ENCODE measurements at places on chromosomes 2 and 18.

DNA sequence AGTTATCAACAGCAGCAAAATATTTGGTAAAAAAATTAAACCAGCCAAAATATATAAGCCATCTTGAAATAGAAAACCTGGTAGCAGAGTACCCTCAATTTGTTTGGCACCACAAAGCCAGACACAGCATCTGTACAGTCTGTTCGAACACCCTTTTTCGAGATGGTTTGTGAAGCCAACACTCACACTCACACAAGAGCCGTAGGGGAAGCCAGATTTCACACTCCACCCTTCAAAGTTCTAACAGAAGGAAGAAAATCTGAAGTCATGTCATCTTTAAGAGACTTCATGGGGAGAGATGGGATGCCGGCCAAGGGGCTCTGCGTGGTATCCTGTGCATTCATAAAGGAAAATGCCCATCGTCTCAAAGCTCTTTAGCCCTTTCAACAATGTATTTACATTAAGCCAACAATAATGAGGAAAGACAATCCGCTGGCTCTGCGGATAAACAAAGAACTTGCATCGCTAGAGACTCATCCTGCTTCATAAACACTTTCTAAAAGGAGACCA is 451.5 kb upstream of the CHST9 start:
- DNase-seq: no peak

- no peak for DNase-seq
Observed at GRCh38 chr2:44246840-44247369, 28.4 kb upstream of the SLC3A1 start.

- DNase-seq: no peak
Observed at GRCh38 chr2:5617796-5618195, 74.4 kb upstream of the SOX11 start.

DNA sequence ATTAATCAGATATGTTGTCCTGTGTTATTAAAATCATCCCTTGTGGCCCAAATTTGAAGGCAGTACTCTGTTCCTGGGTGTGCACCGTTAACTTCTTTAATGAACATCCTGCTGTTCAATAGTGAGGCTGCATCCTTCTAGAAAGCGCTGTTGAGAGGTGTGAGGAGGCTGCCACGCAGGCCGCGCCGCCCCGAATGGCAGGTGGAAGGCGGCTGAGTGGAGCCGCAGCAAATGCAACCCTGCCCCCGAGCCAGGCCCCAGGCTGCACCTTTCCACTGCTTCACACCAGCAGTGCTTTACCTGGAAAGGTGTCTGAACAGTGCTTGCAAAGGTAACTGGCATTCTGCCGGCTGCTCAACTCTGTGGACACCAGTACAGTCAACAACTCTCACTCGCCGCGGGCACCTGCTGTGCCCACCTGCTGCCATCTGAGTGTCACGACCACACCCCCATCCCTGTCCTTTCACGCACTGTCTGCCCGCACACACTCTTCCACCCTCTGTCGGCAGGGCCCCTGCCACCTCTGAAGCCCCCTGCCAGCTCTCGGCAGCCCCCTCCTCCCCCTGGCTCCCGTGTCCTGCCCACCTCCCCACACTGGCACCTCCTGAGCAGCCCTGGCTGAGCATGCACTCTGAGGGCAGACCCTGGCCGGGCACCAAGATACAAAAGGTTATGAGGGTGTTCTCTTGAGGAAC is 70.9 kb downstream of the ODC1 start:
- no peak for DNase-seq

DNA sequence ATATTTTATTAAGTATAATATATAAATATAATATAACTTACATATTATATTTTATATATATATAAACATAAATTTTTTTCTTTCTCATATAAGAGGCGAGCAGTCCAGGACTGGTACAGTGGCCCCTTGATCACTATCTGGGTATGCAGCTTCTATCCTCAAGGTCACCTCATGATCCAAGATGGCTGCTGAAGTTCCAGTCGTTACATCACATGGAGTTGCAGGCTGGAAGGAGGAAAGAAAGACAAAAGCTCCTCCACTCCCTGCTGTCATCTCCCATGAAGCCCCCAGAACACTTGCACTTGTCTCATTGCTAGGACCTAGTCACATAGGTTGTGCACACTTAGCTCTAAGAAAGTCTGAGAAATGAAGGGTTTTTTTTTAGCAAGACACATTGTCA is 145.1 kb upstream of the SLC1A4 start:
- no peak for DNase-seq

DNA sequence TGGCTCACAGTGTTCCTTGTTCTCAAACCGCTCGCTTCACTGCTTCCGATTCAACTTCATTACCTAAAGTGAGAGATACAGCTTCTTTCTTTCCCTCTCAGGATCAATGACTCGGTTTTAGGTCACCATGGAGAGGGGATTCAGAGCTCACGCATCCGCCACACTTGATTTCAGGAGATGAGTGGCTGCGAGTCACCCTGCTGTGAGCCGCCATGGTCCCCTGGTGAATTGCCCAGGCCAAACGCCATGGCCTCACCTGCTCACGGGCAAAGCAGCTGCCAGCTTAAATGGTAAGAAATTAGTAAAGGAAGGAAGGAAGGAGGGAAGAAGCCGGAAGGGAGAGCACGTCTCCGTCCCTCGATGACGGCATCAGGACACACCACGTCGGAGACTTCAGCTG is 60.5 kb downstream of the ADNP2 start:
- DNase-seq: no peak

DNA sequence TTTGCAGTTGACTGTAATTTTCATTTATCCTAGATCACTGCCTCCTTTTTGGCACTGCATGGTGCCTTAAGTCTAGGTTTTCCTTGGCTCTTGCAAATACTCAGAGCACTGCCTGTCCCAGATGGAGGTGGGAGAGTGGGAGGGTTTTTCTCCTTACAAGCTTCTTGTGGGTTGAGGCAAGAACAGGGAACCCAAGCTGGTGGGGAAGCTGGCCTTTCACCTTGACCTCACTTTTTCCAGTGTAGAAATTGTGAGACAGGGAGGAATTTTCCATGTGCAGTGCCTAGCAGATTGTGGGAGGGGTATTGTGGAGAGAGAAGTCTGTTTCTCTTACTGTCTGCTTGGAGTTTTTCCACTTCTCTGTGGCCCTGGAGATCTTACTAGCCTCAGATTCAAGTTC is 21.5 kb downstream of the GALNT1 start:
- DNase-seq: no peak

DNA sequence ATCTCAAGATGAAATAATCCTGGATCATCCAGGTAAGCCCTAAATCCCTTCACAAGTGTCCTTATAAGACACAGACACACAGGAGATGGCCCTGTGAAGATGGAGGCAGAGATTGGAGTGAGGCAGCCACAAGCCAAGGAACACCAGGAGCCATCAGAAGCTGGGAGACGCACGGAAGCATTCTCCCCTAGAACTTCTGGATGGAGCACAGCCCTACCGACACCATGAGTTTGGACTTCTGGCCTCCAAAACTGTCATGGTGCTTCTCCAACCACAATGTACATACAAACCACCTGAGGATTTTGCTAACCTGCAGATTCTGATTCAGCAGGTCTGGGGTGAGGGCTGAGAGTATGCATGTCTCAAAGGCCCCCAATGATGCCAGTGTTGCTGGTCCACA is 42.5 kb downstream of the ADD2 start:
- no peak for DNase-seq

GRCh38 chr2:120302301-120302700 is 43.6 kb upstream of the INHBB start:
- DNase-seq: no peak

DNA sequence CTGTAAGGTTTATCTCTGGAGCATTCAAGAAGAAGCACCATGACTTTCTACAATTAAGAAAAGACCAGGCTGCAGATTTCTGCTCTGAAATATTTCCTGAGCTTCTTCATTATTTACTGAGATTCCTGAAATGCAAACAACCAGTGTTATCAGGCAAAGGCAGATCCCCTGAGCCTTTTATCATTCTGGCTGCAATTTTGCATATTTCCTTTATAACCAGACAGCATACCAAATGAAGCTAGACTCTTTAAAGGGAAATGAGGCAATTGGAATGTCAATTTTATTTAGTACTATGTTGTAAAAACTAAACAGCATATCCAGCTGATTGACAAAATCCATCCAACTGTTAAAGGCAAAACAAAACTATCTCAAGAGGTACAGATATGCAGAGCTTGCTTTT is 372.5 kb downstream of the RIT2 start:
- no peak for DNase-seq

GRCh38 chr2:191032588-191033429 is 18.8 kb upstream of the STAT1 start:
- DNase-seq: no peak

DNA sequence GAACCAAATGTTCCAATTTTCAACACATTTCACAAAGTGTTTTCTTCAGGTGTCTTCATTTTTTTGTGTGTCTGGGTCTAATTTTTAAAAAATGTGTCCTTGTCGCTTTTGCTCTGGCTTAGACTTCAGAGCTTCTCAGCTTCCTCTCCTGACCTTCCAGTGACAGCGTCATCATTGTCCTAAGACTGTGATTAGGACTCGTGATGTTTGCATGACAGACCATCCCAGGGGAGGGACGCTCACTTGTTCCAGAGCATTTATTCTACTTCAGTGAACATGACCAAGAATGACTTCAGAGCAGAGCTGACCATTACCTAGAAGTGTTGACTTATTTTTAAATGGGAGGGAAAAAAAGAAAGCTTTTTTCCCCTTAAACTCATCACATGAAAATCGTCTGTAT is 591.9 kb downstream of the IRS1 start:
- DNase-seq: no peak

GRCh38 chr18:21387886-21388285 is 145.9 kb downstream of the GREB1L start:
- DNase-seq: no peak

DNA sequence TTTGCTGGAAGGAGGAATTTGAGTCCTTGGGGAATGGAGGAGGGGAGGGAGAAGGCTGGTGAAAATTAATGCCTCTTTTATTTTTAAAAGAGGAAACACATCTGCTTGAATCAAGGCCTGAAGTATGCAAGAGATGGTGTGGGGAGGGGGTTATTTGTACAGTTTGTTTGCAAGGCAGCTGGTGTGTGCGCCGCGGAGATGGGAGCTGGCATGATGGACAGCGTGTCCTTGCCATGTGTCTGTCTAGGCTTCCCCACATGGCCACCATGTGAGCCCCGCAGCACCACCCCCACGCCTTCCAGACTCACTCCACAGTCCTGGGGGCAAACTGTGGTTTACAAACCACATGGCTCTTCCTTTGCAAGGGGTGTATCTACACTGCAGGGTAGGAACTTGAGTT is 154.8 kb upstream of the APCDD1 start:
- DNase-seq: no peak

GRCh38 chr2:211435331-211435730 is 878.9 kb downstream of the CPS1 start:
- no peak for DNase-seq

DNA sequence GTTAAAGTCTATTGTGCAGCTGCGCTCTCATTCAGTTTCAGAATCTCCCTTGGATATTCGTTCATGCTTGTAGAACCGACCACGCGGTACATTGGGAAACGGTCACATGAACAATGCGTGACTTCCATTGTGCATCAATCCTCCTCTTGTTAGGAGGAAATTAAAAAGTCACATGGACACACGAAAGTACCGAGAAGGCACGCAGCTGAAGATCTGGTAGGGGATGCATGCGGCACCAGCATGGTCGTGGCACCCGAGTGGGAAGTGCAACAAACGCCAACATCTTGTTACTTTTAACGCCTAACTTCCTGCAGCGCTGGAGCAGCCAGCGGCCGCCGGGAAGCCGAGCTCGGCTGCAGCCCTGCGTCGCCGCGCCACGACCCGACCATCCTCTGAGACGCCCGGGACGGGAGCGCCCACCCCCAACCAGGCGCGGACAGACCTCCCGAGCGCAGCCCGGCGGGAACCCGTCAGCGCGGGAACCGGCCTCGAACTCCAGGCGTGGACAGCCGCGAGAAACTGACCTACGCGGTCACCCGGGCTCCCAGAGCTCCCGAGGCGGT is 412 bp downstream of the OSBPL1A start:
- peak; percentile 49 for DNase-seq

GRCh38 chr18:56721491-56721890 is 70.3 kb downstream of the WDR7 start:
- DNase-seq: no peak

GRCh38 chr2:240512109-240512485 is 45.7 kb downstream of the ANKMY1 start:
- no peak for DNase-seq

GRCh38 chr2:824524-824923 is 126.1 kb upstream of the SNTG2 start:
- no peak for DNase-seq

- no peak for DNase-seq
Observed at GRCh38 chr2:62794791-62795190, 89.3 kb downstream of the EHBP1 start.

DNA sequence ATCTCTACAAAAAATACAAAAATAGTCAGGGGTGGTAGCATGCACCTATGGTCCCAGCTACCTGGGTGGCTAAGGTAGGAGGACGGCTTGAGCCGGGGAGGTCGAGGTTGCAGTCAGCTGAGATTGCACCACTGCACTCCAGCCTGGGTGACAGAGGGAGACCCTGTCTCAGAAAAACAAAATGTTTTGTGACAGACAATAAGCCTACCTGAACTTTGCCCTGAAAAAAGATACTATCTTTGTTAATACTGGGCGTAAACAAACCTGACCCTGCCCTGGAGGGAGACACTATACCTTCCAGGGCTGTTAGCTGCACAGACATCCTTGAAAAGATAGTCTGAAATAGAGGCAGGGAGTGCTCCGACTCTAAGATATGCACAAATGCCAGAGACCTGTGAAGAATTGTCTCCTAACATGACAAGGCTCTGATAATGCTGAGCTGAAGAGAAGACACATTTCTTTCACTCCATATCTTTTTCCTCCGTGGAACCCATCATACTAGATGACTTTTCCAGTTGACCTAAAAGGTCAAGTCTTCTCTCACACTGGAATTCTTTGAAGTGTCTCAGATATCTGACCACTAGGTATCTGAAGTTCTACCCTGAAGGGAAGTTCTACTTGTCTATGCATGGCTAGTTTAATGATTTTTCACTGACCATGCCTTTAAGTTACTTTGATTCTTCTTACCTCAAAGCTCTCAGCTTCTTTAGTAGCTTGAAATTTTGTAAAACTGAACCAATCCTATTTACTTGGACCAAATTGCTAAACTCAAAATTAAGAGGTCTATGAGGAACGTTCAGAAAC is 20.9 kb upstream of the HK2 start:
- DNase-seq: no peak

- no peak for DNase-seq
Observed at GRCh38 chr2:42840760-42841159, 48.4 kb upstream of the HAAO start.

- no peak for DNase-seq
Observed at GRCh38 chr2:188076149-188077056, 215.3 kb upstream of the GULP1 start.

DNA sequence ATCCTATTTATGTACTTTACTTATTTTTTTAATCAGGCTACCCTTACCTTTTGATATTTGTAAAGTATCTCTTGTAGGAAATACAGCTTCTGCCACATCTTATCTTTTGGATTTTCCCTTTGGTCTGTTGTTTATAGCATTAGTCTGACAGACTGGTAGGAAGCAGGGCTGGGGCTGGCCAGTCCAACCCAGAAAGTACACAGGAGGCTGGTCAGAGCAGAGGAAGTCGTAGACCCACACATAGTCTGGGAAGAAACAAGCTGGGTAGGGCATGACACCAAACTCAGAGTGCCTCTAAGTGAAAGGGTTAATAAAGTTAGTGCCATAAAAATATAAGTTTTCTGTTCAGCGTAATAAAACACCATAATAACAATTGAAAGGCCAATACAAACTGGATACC is 51.7 kb downstream of the BOLA3 start:
- DNase-seq: no peak
